Subcutaneous adipose tissue (tissue), 4 donors: ENCODE measurements at places on chromosomes 13 and 19. TPM values are rescaled to one million over a fixed set of nuclear protein-coding genes. Genes with fewer than 3 reads are reported as not detected.

The IGFL3 gene
- not detected for total RNA-seq

The SYNGR4 gene
- not detected for total RNA-seq

The IGSF23 gene
- not detected for total RNA-seq

The PRKCSH gene
- 45.0 TPM for total RNA-seq

The SERTM1 gene
- total RNA-seq, result not detected

The F10 gene
- 7.3 TPM for total RNA-seq

The CPB2 gene
- total RNA-seq, result 0.34 TPM

The GTF3A gene
- 181 TPM for total RNA-seq

The ZNF557 gene
- 9.1 TPM for total RNA-seq

The CABP5 gene
- not detected for total RNA-seq

The ELANE gene
- not detected for total RNA-seq

The C19orf44 gene
- 9.5 TPM for total RNA-seq

The PVR gene
- 11.2 TPM for total RNA-seq

The PLD3 gene
- 142 TPM for total RNA-seq

The CYP2A6 gene
- not detected for total RNA-seq

The CEACAM4 gene
- not detected for total RNA-seq

The ENOX1 gene
- total RNA-seq, result 2.1 TPM

The S1PR5 gene
- total RNA-seq, result 0.65 TPM
